ENCODE measurements at places on chromosomes 5 and 9. TPM values are rescaled to one million over a fixed set of nuclear protein-coding genes. Genes with fewer than 3 reads are reported as not detected.

The PCDHAC2 gene
- not detected for total RNA-seq

DNA sequence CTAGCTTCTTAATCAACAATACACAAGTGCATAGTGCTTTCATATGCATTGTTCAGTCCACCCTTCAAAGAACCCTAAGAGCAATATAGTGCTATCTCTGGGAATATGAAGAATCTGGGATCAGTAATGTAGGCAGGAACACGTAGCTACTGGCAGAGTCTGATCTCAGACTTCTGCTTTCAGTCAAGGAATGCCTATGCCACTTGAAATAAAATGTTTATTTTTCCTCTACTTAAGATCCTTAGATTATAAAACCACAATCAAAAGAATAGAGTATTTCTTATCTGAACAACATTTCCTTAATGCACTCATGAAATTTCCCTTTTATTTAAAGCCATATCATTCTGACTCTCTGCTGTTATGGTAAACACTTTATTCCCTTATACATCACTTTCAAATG, 1407.8 kb upstream of the C9orf72 start:
- no peaks in the 10 kb centered on the region for H3K4me1 ChIP-seq
- H3K36me3 ChIP-seq = no peaks in the 10 kb centered on the region
- DNase-seq = no peak

DNA sequence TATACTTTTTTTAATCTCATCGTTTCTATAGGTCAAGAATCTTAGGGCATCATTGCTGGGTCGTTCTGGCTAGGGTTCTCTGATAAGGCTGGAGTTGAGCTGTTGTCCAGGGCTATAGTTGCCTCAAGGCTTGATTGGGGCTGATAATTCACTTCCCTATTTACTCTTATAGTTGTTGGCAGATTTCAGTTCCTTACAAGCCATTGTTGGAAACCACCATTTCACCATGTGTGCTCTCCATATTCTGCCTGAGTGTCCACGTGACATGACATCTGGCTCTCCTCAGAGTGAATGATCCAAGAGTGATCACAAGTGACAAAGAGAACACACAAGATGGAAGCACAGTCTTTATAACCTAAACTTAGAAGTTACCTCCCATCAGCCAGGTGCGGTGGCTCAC, 852.2 kb downstream of the EFNA5 start:
- no peaks in the 10 kb centered on the region for H3K27me3 ChIP-seq
- H3K4me1 ChIP-seq = no peaks in the 10 kb centered on the region
- H3K36me3 ChIP-seq = no peaks in the 10 kb centered on the region
- no peak overlapping the region for H3K4me3 ChIP-seq
- DNase-seq = no peak

DNA sequence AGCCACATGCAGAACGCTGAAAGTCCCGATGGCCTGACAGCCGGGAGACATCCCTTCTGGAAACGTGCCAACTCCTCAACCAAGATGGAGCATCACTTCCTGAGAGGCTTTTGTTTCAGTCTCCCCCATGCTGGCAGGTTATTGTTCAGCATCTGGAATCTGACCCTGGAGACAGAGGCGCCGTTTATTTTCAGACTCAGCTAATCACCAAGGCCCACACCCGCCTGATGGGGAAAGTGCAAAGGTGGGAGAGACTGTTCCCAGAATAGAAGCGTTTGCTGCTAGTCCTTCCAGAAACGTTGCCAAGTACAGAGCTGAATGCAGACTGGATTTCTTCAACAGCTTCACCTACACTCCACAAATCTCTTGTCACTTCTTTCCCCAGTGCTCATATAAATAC, 41.8 kb upstream of the S1PR3 start:
- no peak for DNase-seq
- H3K27ac ChIP-seq = no peak overlapping the region
- H3K27me3 ChIP-seq = peaks cover 26% of the 10 kb centered on the region
